ENCODE measurements at places on chromosomes 1 and 21.
A peak's percentile ranks its signal among the peaks of the same experiment; 100 is the strongest.

DNA sequence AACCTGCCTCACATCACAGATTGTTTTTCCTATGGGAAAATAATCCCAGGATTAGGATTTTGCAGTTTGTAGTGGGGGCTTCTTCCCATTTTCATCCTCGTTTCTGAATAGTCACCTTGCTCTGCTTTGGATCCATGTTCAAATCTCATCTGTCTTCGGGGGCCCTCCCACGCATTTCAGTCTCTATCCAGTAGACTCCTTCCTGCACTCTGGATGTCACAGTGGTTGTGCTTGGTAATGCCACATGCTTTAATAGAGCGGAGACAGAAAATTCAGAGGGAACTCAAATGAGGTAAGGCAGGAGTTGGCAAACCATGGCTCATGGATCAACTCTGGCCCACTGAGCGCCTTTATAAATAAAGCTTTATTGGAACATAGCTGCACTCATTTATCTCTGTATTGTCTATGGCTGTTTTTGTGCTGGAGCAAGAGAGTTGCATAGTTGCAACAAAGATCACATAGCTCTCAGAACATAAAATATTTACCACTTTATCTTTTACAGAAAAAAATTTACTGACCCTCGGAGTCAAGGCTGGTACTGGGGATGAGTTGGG is 101.0 kb downstream of the SPATA46 start:
- no peak for DNase-seq

- no peak for DNase-seq
Measured at GRCh38 chr1:116476321-116476720, 94.5 kb downstream of the CD58 start.

- peak; percentile 44 for DNase-seq
Measured at GRCh38 chr21:30233228-30234020, 17.5 kb upstream of the CLDN8 start.

GRCh38 chr1:229271448-229272159 is 693 bp downstream of the RAB4A start:
- no peak for DNase-seq

DNA sequence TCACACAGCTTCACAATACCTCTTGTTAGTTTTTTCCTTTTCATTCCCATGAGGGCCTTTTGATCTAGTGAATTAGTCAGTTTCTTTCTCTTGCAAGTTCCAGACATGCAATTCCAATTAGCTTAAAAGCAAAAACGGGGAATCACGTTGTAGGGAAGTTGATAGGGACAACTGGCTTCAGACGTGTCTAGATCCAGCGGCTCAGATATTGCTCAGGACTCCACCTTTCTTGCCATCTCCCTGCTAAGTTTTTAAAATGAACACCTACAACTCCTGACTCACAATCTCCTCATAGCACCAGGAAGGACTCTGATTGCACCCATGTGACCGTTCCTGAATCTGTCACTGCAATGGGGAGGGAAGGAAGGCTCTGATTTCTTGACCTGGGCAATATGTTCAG is 63.8 kb upstream of the ARHGAP29 start:
- DNase-seq = no peak

DNA sequence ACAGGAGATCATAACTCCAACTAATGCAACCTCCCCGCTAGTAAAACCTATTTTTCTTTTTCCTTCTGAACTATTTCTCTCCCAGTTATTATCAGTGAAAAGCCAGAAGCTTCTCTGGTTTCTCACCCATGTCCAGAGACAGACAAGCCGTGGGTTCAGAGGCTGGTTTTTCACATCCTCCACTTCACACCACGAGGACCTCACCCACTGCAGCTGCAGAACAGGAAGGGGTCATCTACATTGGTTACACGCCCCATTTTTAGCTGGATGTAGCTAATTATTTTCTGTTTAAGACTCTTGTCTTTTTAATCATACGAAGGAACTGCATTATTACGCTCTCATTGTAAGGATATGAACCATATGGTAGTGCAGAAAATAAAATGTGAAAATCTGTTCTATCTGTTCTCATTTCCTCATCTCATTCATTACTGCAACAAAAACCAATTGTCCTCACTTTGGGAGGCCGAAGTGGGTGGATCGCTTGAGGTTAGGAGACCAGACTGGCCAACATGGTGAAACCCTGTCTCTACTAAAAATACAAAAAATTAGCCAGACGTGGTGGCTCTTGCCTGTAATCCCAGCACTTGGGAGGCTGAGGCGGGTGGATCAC is 39.1 kb upstream of the CLDN14 start:
- DNase-seq = no peak

DNA sequence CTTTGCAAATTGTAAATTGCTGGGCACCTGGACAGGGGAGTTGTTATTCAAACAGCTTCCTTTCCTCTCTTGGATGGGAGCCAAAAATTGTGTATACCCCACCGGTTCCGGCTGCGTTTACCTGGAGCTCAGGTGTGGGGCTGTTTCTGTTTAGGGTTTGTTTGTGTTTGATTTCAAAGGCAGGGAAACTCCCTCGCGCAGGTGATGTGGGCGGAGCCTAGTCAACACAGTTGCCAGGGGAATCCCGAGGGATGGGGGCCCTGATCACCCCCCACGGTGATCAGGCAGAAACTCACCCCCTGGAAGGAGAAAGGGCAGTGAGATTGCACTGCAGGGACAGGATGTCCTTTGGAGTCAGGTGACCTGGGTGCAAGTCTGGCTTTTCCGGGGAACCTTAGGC is 28.3 kb downstream of the CDCP2 start:
- DNase-seq = no peak

DNA sequence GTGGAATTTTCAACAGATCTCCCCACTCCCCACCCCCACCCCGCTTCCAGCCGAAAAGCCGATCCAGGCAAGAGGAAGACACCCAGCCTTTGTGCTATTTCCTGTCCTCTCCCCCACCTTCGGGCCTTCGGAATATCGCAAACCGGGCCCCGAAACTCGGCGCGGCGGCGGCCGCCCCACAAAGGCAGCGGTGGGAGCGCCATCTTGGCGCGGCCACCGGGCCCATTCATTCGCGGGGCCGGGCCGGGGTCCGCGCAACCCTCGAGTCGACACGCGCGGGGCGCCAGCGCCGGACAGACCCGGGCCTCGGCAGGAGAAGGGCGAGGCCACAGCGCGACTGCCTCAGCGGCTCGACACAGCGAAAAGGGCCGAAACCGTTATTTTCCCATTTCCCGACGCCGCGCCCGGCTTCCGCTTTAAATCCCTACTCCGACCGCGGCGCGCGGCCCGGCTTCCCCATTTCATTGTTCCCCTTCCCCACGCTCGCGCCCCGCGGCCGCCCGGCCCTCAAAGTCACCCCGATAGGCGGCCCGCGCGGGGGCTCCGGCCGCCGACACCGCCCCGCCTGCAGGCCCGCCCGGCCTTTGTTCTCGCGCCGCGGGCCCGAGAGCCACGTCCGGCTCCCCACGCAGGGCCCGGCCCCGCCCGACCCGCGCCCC is 911 bp downstream of the GNB1 start:
- DNase-seq = no peak

GRCh38 chr1:111789666-111790316 is 34.1 kb downstream of the DDX20 start:
- peak; percentile 40 for DNase-seq

DNA sequence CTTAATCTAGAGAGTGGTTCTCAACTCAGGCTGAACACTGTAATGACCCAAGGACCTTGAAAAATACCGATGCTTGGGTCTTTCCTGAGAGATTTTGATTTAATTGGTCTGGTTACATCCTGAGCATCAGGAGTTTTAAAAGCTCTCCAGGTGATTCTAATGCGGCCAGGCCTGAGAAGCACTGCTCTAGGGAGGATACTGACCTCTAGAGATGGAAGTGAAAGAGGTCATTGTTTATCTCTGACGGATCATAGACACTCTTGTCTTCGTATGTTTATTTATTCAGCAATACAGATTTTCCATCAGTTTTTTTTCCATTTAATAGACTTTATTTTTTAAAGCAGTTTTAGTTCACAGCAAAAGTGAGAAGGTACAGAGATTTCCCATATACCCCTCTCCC is 54.5 kb upstream of the IGSF5 start:
- DNase-seq = no peak

DNA sequence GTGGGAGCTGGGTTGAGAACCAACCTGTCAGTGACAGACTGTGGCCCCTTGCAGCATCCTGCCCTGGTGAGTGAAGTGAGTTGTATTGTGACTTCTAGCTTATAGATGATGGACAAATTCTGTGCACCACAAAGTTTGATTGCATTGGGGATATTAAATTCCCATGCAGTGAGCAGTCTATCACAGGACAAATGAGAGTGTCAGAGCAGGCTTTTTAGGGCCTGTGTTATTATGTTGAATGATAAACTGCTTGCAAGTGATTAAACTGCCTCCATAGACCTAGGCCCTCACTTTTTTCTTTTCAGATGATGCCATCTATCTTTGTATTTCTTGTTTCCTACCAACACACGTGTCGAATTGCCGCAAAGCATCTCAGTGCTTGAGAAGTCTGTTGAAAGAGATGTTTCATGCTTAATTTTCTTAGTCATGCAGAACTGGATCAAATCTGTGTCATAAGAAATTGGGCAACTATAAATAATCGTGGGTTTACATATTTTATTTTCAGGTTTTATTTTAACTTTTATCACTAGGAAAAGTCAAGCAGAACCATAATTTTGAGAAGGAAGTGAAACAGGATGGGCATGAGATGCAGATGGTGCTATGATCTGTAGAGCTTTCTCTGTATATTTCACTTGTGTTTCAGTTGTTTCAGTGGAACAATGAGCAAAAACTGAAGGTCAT is 199.2 kb downstream of the S1PR1 start:
- DNase-seq = no peak

DNA sequence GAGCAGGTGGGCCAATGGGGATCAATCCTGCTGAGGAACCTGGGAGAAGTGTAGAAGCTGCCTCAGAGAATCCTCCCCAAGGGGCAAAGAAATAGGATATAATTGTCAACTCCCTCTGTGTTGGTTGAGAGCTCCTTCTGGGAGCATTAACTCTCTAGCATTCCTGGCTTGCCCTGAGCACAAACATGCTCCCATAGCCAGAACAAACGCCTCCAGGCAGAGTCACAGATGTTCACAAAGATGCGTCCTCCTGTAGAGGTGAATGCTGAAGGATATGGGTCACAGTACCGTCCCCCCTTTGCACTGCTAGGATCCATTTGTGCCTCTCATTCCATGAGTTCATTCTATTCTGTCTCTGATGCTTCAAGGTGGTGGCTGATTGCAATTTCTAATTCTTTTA is 9.6 kb upstream of the BCAN start:
- no peak for DNase-seq

DNA sequence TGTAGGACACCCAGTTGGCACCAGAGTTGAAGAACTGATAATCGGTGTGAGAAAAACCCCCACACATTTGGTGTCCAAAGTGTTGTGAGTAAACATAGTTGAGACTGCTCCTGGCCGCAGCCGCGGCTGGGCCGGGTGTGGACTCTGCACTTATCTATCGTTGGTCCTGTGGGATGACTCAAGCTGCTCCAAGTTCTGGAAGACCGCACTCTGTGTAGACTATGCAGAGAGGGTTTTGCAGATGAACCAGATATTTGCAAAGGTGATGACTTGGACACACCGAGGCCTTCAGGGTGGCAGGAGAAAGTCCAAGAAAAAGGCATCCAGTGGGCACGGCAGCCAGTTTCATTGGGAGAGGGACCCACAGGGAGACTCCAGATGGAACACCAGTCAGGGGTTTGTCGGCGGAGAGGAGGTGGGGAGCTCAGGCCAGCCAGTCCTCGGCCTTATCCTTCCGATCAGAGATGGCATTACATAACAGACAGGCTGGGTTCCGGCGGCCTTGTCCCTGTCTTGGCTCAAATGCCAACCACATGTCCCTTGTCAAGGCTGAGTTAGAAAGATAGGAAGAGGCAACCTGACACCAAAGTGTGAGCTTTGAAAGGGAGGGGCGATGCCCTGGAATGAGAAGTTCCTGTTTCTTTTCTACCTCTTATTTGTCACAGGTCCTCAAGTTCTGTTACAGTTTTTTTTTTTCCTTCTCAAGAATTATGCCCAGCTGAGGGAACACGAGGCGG is 21.1 kb downstream of the C2CD2 start:
- DNase-seq = no peak

DNA sequence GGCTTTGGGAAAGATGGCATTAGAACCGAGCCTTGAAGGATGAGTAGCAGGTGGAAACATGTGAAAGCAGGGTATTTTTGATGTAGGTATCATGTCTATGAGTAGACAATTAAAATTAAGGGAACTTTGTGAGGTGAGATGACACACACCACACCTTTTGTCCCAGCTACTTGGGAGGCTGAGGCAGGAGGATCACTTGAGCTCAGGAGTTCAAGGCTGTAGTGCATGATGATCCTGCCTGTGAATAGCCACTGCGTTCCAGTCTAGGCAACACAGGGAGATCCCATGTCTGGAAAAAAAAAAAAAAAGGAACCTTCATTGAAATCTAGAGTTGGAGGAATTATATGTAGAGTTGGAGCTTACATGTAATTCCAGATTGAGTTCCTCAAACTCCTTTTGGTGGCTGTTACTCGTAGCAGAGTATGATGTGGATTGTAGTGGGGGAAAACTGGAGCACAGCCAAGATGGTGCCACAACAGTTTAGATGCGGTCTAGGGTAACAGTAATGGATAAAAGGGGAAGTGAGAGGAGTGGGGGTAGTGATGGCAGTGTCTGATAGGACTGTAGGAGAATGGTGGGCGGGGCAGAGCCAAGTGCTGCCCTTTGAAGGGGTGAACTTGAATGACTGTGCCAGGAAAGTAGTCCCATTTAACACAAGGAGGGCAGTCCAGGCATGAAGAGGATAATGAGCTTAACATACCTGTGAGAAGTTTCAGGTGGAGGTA is 17.4 kb downstream of the AK4 start:
- no peak for DNase-seq

DNA sequence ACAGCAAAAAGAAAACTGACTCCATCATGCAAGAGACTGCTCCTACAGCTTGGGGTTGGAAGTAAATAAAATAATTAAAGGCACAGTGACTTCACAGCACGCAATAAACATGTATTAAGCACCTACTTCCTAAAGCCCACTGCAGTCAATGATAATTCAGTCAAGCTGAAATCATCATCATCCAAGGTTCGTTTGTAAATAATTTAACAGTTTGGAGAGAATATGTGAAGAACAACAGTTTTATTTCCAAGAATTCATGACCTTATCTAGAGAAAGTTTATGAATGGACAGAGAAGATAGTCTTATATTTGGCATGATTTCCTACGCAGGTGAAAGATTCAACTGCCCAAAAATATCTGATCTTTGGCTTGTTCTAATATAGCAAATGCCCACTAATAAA is 86.8 kb downstream of the SMYD3 start:
- DNase-seq = no peak

Data from fibroblast of skin of left biceps (primary cell).